ENCODE measurements at places on chromosomes 6 and 20.

DNA sequence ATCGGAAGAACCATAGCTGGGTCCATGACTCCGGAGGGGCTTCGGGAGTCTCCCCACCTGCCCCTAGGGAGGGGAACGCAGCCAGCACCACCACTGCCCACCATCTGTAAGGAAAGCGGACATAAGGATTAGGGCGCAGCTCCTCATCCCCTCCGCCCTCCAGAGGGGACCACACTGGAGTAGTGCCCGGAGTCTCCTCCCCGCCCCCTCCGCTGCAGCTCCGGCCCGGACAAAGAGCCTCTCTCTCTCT is 628 bp downstream of the SLC35B2 start:
- no peak for DNase-seq

DNA sequence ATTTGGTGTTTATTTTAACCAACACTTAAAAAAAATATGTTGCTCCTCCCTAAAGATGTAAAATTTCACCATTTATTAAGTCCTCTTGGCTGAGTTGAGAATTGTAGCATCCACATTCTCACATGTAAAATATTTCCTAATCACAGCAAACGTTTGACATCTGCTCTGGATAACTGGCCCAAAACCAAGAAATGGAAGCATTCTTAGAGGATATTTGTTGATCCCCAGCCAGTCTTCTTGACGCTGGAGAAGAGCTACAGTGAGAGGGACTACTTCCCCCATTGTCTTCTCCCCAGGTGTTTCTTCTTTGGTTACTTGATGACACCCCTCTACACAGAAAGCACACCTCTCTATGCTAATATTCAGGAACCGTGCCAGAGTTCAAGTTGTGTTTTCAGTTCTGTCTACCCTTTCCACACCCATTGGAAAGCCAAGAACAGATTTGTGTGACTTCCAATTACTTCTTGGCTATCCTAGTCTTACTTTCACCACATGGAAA is 454.5 kb upstream of the JAG1 start:
- DNase-seq = no peak

GRCh38 chr6:127266178-127266891 is at the start of gene RNF146:
RNF146 (plus strand) TSS chr6:127266864; CDS start chr6:127280339, 13,475 bp downstream.
- peak; percentile 73 for DNase-seq

GRCh38 chr6:47071681-47072080 is 29.5 kb upstream of the ADGRF1 start:
- DNase-seq = no peak

DNA sequence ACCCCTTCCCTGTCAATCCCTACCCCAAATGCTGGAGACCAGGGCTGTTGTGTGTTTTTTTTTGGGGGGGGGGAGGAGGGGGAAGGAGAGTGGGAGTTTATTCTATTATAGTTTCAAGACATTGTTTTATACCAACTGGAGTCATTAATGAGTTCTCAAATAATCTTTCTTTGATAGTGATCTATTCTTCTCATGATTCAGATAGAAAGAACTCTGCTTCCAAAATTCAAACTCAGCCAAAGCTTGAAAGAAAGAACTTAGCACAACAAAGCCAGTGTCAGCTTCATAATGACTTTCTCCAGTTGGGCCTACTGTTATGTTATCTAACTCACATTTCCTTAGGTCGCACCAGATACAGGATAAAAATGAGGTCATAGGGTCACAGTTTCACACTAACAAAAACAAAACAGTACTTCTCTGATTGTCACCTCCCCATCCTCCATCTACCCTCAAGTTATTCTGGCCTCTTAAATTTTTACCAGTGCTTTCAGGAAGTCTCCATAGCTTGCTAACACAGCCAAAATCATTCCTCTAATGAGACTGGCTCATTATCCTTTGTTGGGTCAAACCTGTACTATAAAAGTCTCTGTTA is 19.0 kb upstream of the MAP3K7 start:
- no peak for DNase-seq

- no peak for DNase-seq
These were observed 45.3 kb upstream of the DSN1 start for GRCh38 chr20:36818861-36819260.

DNA sequence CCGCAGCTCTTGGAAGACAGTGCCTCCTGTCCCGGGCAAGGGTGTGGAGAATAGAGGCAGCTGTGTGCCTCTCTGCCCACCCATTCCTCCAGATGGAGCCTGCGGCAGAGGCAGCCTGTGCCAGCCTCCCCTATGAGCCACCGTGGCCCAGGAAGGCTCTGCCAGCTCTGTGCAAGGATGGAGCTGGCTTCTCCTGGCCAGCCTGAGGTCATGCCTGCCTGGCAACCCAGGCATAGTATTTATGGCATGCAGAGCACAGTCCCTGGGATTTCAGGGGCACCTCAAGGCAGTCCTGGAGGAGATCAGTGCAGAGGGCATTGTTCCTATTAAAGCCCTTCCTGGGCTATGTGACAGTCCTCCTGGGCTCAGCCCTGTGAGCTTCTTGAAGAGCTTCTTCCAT is 1.5 kb downstream of the EPB41L1 start:
- DNase-seq = no peak

DNA sequence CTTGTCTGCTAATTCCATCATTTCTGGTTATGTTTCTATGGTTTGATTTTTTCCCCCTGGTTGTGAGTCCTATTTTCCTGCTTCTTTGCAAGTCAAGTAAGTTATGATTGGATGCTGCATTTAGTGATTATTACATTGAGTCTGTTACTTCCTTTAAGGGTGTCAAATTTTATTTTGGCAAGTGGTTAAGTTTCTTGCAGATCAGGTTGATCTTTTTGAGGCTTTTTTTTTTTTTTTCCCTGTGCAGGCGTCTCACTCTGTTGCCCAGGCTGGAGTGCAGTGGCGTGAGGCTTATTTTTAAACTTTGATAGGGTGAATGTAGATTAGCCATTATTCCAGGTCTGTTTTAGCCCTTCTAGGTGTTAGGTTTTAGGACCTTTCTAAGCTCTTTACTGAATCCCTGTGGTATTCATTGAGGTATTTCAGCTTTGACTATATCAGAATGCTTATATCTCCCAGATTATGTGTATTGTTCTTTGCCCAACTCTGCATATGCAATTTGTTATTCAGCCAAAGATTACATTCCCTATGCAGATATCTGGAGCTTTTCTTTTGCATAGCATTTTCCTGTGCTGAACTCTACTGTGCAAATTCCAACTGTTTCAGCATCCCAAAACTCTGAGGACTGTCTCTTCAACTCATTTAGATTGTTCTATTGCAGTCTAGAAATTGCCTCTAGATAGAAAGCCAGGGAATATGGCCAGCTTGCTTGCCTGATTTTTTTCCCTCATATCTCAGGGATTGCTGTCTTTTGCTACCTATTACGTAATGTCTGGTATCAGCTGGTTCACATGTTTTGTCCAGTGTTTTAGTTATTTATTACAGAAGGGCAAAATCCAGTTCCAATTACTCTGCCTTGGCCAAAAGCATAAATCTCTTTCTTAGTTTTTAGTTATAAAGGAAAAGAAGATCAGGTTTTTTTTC is 113.3 kb downstream of the AFG1L start:
- DNase-seq = no peak

DNA sequence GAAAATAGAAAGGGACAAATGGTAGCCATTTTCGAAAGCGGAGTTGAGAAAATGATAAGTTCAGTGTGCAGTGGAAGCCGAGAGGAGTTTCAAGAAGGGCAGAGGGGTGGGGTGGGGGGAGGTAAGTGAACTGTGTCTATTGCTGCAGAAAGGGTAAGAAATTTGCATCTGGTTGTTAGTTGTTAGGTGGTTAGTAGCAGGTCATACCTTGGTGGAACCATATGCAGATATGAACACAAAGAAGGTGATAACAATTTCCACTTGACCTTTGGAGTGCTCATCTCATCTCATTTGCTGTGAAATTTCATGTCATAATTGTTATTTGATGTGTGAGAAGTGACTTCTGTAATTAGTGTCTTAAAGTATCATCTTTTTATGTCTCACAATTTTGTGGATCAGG is 288.2 kb downstream of the QKI start:
- DNase-seq = no peak

GRCh38 chr6:1201547-1202200 is 110.2 kb upstream of the FOXQ1 start:
- peak; percentile 57 for DNase-seq

GRCh38 chr6:95686895-95687294 is 109.6 kb downstream of the MANEA start:
- DNase-seq = no peak

- DNase-seq = no peak
These were observed 98.3 kb downstream of the SOD2 start for GRCh38 chr6:159594750-159595117.

GRCh38 chr6:144252259-144252658 is 32.9 kb upstream of the UTRN start:
- no peak for DNase-seq

GRCh38 chr6:119314885-119315272 is 34.7 kb downstream of the MAN1A1 start:
- DNase-seq = peak; percentile 17

DNA sequence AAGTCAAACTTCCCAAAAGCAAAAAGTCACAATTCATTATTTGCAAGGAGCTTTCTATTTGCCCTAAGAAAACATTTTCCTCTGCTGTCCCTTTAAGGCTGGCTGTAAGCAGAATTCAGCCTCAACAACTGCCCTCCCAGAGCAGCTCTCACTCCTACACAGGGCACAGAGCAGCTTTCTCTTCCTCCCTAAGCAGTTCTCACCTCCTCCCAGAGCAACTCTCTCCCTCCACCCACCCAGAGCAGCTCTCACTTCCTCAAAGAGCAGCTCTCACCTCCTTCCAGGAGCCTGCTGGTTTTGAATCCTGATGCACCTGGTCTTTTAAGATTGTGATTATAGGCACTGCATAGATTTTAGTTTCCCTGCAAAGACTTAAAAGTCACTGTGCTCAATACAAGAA is 120.6 kb upstream of the TMEM181 start:
- no peak for DNase-seq

DNA sequence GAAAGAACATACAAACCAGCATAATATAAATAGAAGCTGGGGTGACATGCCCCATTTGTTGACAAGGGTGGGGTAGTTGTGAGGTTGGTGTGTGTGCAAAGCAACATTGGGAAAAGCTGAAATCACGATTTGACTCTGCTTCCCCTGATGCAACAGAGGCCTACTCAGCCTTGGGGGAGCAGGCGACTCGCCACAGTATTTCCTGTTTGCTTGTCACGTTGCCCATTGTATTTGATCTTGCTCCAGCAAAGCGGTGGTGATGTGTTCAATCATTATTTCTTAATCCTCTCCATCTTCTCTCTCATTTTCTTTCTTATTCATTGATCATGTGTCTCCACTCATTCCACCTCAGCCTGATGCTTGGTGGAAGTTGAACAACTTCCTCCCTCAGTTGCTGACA is 165.8 kb upstream of the CITED2 start:
- DNase-seq = peak; percentile 75

DNA sequence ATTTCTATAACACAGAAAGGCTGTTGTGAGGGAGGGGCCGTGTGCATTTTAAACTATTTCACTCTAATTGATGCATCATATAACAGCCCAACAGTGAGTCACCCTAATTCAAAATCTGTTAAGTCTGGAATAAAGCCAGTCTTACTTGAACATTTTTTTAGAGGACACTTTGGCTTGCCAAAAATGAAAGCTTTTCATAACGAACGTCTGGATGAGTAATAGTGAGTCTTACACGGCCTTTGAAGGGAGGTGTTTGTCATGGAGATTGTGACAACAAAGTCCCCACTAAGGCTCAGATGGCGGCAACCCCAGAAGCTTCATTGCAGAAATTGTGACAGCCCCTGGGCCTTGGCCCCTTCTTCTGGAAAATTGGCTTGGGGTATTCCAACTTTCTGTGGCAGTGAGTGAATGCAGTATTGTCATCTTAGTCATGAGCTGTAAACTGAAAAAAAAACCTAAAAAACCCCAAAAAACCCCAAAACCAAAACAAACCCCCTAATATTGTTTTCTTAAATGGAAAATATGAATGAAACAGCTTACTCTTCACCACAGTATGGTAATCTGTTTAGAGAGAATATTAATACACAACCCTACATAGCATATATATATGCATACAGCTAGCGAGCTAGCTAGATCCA is 92.6 kb upstream of the CLDN20 start:
- peak; percentile 93 for DNase-seq

DNA sequence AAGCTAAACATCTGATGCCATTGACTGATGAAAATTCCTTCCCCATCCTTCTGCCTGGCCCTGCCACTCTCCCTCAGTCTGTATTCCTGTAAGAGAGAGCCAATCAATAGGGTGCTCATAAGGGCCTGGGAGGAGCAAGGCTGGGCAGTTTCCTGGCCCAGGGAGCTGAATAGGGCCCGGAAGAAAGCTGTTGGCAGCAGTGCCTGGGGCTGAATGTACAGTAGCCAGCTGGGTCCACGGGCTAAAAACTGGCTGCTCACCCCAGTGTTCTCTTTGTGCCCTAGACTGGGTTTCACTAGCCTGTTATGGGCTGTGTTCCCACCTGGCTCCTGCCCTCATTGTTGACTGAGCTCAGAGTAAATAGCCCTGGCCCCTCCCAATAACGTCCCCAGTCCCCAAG is 1.7 kb upstream of the WFDC2 start:
- DNase-seq = no peak

- peak; percentile 1 for DNase-seq
These were observed 59.9 kb downstream of the COL12A1 start for GRCh38 chr6:75145976-75146375.

GRCh38 chr6:45650524-45651135 is 272.9 kb upstream of the SUPT3H start:
- no peak for DNase-seq

- no peak for DNase-seq
These were observed 1.4 kb downstream of the CST3 start for GRCh38 chr20:23636182-23636907.

DNA sequence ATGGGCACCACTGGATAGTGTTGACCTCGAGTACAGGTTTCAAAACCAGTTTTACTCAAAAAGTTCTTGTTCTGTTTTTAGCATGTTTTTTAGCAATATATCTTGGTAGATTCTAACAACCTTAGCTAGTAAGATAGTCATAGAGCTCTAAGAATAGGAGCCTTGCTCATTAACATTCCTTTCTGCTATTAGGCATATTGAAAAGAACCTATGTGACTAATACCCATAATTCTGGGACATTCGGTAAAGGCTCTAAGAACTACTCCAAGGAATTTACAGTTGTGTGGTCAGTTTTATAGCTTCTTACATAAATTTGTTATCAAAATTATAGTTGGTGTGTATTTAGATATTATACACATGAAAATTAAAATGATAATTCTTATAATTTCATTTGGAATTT is 11.6 kb downstream of the SLC9A8 start:
- no peak for DNase-seq

- DNase-seq = no peak
These were observed 46.6 kb downstream of the SLC2A12 start for GRCh38 chr6:134005800-134006199.

GRCh38 chr6:142566628-142567396 is 265.0 kb downstream of the ADGRG6 start:
- peak; percentile 68 for DNase-seq

DNA sequence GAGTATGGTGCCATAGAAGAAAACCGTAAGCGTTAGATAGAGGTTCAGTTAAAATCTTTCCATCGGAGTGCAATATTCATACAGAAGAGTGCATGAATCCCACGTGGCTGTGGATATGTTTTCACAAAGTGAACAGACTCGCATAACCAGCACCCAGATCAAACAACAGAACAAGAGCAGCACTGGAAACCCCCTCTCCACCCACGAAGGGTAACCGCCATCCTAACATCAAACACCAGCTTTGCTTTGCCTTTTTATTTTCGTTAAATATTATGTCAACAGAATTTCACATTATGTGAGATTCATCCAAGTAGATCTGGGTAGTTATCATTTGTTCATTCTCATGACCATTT is 4.7 kb downstream of the GTSF1L start:
- DNase-seq = peak; percentile 73
